Muscle of arm (tissue), 14 donors: ENCODE measurements at places on chromosomes 16 and 17. TPM values are rescaled to one million over a fixed set of nuclear protein-coding genes. Genes with fewer than 3 reads are reported as not detected.
A peak's percentile ranks its signal among the peaks of the same experiment; 100 is the strongest.

DNA sequence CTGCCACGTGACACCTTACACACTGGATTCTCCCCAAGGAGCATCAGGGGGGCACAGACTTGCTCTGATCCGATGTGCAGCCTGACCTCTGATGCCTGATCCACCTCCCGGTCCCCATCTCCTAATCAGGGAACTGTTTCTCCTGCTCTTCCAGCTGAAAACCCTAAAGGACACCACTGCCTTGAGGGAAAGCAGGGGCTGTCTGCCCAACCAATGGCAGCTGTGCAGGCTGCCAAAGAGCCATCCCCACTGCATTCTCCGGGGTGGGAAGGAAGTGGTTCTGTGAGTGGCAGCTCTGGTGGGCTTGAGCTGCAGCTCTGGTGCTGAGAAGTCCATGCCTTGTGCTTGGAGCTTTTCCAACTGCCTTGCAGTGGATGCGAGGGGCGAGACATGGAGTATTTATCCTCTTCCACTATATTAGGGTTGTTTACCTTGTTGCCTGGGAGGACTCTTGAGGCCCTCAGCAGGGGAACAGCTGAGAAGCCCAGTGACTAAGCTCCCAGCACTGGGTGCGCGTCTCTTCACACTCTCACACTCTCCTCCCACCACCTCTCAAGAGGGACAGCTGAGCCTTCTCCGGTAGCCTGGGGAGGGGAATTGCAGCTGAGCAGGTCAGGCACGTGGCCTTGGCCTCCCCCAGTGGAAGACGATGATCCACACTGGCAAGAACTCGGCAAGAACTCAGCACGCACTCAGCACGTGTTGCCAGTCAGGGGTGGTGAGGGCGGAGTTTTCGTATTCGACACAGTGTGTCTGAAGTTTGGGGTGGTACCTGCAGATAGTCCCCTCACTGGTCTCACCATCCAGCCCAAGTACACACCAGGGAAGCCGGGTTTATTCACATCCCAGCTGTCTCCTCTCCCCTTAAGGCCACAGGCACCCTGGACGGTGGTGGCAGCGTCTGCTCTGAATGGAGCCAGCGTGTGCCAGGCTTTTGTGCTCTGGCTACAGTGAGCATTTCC lies 21.1 kb upstream of the SPATA32 start:
- DNase-seq: peak; percentile 35

Gene LRRC36
- polyA plus RNA-seq: 0.40 TPM

DNA sequence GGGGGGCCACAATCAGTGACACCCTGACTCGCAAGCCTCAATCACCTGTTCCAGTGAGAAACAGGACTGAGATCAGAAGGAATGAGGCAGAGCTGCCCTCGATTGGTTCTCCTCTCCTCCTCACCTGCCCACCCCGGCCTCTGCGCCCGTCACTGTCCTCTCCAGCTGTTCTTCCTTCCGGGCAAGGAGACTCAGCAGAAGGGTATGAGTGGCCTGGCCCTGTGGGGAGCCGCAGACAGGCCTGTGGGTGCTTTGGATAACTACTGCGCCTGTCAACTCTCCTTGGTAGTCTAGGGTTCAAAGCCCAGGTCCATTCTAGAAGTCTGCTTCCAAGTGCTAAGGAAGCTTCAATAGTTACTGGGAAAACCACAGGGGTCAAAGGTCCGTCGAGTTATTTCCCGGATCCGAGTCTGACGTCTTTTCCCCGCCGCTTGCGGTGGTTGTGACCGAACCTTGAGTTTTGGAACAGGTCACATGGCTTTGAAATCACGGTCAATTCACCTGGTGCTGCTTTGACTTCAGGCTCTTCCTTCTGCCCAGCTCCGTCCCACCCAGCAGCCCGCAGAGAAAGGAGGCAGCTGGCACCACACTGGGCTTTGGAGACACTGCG lies 8.3 kb downstream of the CARD14 start:
- DNase-seq: no peak

DNA sequence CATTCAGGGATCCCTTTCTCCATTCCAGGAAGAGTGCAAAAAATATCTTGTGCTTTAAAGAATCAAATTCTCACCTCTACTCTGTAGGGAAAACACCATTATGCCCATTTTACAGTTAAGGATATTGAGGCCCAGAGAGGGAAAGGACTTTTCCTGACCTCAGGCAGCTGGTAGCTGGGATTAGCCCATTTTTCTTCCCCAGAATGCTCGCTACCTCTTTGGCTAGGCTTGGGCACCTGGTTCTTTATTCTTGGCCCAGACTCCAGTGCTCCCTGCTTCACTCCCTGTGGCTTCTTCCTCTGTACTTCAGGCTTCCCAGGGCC lies 45.7 kb downstream of the MEOX1 start:
- DNase-seq: no peak

Gene UTP4
- 35.3 TPM for polyA plus RNA-seq

GRCh38 chr17:80980397-80981061 lies 11.1 kb upstream of the CHMP6 start:
- DNase-seq: no peak

DNA sequence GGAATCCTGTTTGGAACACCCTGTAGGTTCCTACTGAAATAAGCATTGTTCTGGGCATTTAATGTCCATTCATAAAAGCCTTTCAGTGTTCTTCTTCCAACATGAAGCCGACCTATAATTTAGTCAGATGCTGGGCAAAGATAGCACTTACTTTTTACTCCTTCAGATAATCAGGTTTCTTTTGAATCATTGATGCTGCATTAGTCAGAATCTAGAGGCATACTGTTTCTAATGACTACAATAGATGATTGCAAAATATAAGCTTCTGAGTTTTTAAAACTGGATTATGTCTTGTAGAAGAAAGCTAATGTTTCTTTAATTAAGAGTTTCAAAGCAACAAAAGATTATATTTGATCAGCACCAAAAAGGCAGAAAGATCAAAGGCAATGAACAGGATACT lies 16.0 kb downstream of the MMD start:
- no peak for DNase-seq

Gene CA5A
- 0.05 TPM for polyA plus RNA-seq

- DNase-seq: peak; percentile 80
Measured at GRCh38 chr17:65977041-65977440, 214.9 kb downstream of the CEP112 start.

GRCh38 chr16:69589434-69590269 lies 23.9 kb downstream of the NFAT5 start:
- DNase-seq: no peak

Gene MYH1
- polyA plus RNA-seq: 5.9 TPM

DNA sequence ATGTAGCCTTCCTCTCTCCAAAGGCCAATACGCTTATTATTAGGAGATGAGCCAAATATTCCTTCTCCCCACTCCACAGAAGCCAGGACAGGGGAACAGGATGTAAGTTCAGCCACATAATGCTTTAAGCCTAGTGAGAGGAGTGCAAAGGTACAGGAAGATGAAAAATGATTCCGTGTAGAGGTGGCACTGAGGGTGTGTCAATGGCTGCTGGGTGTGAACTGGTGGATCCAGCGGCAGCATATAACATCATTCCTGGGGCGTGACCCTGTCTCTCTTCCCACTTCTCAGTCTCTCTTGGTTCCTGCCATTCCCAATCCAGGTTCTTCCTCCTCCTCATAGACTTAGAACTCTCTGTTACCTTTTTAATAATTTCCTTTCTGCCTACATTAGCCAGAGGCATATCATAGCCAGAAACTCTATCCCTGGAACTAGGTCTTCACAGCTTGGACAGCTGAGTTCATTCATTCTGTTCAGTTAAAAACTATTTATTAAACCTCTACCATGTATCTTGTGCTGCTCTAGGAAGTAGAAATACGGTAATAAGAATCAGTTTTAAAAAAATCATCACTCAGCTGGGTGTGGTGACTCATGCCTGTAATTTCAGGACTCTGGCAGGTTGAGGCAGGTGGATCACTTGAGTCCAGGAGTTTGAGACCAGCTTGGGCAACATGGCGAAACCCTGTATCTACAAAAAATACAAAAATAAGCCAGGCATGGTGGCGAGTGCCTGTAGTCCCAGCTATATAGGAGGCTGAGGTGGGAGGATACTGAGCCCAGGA lies 58.0 kb upstream of the FAM20A start:
- DNase-seq: no peak

DNA sequence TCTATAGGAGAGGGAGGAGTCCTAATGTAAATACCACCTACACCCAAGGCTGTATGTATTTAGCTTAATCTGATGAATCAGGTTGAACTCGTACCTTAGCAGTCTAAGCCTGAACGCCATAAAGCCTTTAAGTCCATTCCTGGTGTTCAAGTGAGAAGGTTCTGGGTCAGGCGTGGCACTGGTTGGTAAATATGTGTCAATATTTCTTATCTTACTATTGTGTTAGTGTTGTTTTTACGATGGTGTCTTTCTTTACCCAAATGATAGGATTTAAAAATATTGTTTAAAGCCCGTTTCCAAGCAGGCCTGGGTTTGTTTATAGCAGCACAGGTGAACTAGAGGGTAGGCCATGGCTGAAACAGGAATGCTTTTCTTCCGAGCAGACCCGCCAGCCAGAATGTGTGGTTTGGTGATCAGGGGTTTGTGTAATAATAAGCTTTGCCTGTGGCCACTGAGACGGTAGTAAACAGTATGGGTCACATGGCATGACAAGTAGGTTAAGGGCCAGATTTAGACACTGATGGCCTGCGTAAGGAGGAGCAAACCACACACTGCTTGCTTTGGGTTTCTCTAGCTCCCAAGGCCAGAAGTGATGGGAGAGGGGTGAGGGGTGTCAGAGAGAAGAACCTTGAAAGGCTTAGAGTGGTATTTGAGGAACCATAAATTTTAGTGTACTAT lies 3.3 kb downstream of the TMEM94 start:
- no peak for DNase-seq

Gene VMO1
- 0.86 TPM for polyA plus RNA-seq

DNA sequence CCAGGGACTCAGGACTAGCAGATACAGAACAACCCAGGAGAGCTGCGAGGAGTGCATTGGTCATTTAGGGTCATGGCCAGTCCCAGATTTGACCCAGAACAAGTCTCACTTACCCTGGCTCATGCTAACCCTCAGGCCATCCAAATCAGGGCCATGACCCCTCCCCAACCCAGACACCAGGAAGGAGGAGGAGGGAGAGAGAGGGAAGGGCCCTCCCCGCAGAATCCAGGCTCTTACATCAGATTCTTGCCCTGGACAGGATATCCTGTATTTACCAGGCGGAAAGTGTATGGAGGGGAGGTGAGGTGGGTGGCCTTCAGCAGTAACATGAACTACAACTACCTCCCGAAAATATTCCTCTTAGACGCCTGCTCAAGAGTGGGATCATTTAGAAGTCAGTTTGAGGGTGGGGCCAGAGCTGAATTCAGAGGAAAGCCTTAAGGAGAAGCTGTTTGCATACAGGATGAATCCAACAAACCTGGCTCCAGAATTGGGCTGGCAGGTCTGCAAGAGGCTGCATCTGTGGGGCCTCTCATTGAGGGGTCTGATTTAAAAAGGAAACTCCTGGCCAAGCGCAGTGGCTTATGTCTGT lies 2.1 kb downstream of the VAT1 start:
- DNase-seq: no peak

DNA sequence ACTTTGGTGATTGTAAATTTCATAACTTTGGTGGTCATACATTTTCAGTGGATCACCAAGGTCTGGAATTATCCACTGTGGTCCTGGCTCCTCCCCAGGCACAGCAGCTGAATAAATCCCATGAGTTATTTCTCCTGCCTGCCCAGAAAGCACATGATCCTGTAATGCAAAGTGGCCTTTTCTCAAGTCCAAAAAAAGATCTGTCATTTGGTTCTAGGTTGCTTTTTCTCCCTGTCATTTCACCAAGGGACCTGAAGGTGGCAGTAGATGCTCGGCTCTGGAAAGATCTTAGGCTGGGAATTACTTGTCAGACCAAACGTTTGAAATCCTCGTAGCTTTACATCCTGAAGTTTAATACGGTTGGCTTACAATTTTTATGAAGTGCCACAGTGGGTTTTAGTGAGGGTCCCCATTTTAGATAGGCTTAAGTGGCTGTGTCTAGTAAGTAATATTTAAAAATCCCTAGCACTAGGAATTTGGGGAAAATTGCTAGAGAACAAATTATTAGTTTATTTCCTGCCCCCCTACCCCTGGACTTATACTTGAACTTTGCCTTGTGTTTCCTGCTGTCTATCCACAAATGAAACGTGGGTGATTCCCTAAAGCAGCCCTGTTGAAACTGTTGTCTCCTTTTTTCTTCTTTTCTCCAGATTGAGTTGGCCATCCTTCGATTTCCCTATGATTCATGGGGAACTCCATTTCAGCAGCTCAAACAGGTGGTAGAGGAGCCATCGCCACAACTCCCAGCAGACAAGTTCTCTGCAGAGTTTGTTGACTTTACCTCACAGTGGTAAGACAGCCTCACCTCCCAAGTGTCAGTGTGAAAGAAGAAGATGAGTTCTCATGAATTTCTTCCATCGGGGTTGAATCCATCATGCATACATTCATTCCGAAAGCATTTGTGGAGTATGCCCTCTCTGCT lies 111.7 kb downstream of the MAP2K6 start:
- DNase-seq: peak; percentile 68

- no peak for DNase-seq
Measured at GRCh38 chr17:71234349-71234748, 886.5 kb upstream of the SOX9 start.

DNA sequence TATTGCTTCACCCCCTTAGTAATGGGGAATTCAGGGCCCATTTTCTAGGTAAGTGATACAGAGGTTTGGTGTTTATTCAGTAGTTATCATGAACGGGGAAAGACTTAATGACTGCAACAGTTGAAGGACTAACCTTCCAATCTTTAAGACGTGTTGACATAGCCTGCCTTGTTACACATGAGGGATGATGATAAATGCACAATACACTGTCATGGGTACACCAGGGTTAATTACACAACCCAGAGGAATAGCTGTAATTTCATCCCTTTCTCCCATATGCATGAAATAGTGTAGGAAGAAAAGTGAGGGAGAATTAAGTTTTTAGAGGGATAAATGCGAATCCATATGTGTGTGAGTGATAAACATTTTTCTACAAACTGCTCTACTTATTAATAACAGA lies 10.7 kb downstream of the MYH4 start:
- DNase-seq: no peak

- no peak for DNase-seq
Measured at GRCh38 chr16:89392881-89393737, 97.3 kb downstream of the ANKRD11 start.

Gene ABCC3
- 0.50 TPM for polyA plus RNA-seq

Gene ZNF385C
- 10.2 TPM for polyA plus RNA-seq

DNA sequence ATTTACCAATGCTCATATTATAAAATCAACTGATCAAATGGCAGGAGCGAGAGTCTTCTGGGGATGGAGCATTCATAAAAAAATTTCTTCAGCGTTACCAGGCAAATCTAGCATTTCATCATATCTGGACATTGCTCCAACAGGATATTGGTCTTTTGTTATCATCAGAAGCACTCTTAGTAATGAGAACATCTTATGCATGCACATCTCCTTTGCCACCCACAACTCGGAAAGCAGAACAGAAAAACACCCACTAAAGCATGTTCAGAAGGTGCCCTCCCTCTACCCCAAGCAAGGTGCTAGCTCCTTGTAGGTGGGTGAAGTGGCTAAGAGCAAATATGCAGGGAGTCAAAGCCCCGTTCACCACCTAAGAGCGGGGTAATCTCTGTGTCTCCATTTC lies 18.9 kb downstream of the ARHGAP17 start:
- DNase-seq: no peak

Gene ACAP1
- polyA plus RNA-seq: 2.8 TPM

- DNase-seq: peak; percentile 17
Measured at GRCh38 chr16:13866073-13866472, 53.9 kb upstream of the ERCC4 start.

Gene RRN3
- polyA plus RNA-seq: 37.6 TPM

GRCh38 chr16:86107215-86107825 lies 208.4 kb downstream of the IRF8 start:
- DNase-seq: no peak
